ENCODE measurements at places on chromosomes 7 and 10.
A peak's percentile ranks its signal among the peaks of the same experiment; 100 is the strongest.

GRCh38 chr7:159042103-159042502, 102.6 kb downstream of the VIPR2 start:
- no peak overlapping the region for H3K4me3 ChIP-seq
- H3K27ac ChIP-seq: no peak overlapping the region
- no peaks in the 10 kb centered on the region for H3K36me3 ChIP-seq

- DNase-seq: no peak
- H3K27ac ChIP-seq: no peak overlapping the region
- H3K4me1 ChIP-seq: no peaks in the 10 kb centered on the region
- no peaks in the 10 kb centered on the region for H3K36me3 ChIP-seq
- no peak overlapping the region for H3K4me3 ChIP-seq
These were observed 34.5 kb downstream of the ADAP1 start for GRCh38 chr7:919924-920341.

DNA sequence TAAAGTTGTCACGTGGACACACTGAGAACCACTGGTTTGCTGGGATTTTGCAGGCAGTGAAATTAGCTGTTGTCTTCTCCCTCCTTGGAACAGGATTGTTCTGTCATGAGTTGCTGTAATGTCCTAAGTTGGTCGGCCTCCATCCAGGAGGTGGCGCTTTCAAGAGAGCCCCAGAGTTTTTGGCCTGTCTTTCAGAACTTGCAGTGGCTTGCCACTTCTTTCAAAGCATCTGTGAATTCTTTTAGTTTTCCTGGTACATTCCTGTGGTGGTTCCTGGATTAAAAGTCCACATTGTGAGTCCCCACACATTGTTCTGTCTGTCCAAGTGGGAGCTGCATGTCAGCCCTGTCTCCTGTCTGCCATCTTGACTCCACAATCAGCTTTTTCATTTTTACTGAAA, 133.8 kb downstream of the PON1 start:
- H3K4me1 ChIP-seq: no peaks in the 10 kb centered on the region
- H3K27ac ChIP-seq: no peak overlapping the region
- peak; percentile 29 for DNase-seq
- H3K36me3 ChIP-seq: no peaks in the 10 kb centered on the region
- H3K4me3 ChIP-seq: no peak overlapping the region

GRCh38 chr10:47193666-47194065, 106.3 kb upstream of the GDF10 start:
- no peaks in the 10 kb centered on the region for H3K36me3 ChIP-seq
- no peaks in the 10 kb centered on the region for H3K27me3 ChIP-seq
- no peaks in the 10 kb centered on the region for H3K4me1 ChIP-seq

DNA sequence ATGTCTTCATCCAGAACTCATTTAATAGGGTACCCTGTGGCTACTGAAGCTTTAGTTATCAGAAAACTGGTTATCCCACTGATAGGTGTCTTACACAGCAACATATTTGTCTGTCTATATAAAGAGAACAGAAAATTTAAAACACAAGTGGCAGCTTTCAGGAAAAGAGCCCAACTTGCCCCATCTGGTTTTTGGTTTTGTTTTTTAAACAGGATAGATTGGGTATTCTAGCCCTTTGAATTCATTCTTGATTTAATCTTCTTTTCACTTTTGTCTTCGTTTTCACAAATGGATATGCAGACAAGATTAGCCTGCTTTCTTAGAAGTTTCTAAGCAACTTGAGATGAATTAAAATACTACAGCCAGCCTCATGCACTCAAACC, 91.3 kb downstream of the KLF6 start:
- H3K27ac ChIP-seq: no peak overlapping the region
- peaks cover 25% of the 10 kb centered on the region for H3K4me1 ChIP-seq
- H3K27me3 ChIP-seq: no peaks in the 10 kb centered on the region

All from Caco-2 (cell line).